Activated CD4-positive, alpha-beta T cell treated with anti-CD3 and anti-CD28 coated beads, Interleukin-2, amount 10 ng/mL, durations not matched to agents 7 days and 5 days (primary cell): ENCODE measurements at places on chromosomes 1 and 21.

DNA sequence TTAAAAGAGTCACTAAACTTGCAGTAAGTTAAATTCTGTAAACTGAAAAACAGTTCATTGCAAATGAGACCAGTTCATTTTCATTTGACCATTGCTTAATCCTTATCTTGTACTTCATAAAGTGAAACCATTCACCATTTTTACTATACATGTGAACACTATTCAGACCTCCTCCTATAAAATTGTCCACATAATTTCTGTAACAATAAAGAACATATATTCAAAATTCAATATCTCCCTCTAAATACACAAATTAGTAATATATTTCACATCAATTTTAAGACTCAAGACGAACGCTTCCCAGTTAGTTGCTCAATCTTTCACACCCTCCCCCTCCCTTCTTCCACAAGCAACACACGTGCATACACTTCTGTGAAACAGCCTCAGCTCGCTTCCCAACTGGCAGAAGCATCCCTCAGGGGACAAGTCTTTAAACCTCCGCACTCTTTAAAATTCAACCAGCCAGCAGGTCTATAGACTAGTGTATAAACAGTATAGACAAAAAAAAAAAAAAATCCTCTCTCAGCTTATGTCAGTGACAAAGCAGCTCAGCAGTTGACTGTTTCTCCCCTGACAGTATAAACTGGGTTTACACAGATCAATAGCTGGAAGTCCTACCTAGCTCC lies 99.6 kb downstream of the DENND1B start:
- no peak for DNase-seq

DNA sequence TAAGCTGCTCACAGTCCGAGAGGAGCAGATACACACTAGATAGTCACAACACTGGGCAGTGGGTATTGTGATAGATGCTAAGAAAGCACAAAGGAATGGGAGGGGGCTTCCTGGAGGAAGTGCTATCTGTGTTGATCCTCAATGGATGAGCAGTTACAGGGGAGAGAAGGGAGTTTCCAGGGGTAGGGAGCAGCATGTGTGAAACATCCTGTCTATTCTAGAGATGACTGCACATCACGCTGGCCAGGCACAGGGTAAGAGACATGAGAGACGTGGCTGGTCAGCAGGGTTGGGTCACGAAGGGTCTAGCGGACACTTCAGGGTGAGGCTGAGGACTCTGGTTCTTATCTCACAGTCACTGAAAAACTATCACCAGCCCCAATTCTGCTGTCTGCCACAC lies 235.2 kb downstream of the TRABD2B start:
- no peak for DNase-seq

GRCh38 chr1:94973309-94973922 lies 46.5 kb upstream of the CNN3 start:
- no peak for DNase-seq

DNA sequence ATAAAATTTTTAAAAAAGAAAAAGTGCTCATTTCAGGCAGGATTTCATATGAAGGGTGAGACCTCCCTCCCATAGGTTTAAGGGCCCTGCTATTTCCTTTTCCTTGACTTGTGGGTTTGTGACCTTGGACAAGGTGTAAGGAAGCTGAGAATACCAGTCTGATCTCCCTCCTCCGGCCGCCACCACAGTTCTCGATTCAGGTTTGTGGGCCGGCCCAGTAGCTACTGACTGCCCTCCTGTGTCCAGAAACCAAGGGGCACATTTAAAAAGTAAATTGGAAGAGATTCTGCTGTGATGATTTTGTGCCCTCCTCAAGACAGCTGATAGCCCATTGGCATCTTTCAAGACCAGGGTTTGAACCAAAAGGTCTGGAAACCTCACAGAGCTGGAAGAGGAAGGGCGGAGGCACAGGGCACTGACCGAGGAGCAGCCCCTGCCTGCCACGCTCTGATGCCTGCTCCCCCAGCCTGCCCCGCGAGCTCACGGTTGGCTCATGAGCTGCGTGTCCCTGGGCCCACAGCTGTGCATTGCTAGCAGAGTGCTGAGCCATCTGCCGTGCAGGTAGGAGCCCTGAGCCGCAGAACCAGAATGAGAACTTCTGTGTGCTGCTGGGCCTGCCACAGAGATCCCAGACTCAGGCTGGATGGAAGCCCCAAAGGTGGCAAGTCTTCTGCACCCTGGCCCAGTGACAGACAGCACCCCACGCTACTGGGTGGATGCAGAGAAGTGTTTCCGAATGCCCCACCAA lies 348.7 kb downstream of the NPHP4 start:
- DNase-seq = no peak

- DNase-seq = no peak
These were observed 831 bp upstream of the FOXD2 start for GRCh38 chr1:47436979-47437446.

DNA sequence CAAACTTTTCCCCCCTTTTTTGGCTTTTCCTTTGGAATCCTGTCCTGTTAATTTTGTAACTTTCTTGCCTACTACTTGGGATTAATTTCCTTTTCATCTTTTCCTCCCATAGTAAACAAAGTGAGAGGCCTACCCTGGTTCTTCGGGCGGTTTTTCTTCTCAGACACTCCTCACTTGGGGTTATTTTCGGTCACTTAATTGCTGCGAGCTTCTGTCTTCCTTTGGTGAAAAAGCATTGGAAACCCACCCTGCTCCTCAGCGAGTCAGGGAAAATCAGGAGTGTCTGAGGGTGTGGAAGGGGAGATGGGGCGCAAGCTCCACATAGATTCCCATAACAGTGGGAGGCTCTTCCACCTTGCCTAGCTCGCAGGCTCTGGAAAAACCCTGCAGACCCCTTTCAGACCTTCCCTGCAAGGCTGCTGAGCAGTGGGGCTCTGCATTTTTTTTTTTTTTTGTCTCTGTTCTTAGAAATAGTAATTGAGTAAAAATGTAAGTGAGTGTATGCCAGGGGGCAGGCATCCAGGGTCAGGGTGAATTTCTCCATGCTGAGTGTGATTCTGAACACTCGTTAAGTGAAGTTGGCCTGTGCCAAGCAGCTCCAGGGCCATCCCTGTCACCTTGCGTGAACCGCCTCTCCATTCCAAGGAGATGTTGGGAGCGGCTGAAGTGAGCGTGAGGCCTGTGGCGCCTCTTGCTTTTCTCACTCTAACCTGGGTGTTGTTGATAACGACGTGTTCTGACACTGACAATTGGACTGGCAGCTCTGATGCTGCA lies 20.3 kb downstream of the TGFB2 start:
- DNase-seq = no peak

DNA sequence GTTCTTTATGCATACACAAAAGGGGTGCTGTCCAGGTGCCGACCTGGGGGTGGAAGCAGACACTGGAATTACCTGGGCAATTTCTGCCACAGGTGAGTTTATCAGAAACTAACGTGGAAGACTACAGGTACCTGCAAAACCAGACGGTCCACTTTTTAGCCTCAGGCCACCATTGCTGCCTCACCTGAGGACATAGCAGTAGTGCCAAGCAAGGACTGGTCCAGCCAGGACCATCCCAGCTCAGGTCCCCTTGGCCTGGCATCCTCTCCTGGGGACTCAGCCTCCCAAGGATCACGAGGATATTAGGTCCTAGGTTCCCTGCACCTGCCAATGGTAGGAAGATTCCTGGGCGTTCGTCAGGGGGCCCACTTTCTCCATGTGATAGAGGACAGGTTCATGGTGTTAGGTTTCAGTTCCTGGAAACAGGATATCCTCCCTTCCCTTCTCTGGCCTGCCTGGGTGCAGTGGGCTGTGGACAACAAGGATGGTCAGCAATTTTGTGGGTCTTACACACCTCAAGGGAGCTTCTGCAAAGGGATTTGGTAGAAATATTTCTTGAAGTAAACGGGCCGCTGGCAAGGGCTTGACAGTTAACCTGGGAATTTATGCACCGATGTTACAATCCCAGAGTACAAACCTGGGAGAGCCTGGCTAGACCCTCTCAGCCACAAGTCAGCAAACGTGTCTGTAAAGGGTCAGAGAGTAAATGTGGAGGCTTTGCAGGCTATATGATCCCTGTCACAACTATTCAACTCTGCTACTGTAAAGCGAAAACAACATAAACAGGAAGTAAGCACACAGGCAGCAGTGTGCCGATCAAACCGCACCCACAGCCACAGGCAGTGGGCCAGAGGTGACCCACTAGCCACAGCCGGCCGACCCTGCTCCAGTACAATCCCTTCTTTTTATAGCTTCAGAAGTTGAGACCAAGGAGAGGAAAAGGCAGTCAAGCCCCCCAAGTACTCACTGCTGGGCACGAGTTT lies 71.4 kb upstream of the RAB4A start:
- DNase-seq = peak; percentile 38

- no peak for DNase-seq
These were observed 678.0 kb upstream of the USP24 start for GRCh38 chr1:55893155-55893554.

GRCh38 chr1:222697826-222698225 lies 14.5 kb downstream of the AIDA start:
- DNase-seq = no peak

DNA sequence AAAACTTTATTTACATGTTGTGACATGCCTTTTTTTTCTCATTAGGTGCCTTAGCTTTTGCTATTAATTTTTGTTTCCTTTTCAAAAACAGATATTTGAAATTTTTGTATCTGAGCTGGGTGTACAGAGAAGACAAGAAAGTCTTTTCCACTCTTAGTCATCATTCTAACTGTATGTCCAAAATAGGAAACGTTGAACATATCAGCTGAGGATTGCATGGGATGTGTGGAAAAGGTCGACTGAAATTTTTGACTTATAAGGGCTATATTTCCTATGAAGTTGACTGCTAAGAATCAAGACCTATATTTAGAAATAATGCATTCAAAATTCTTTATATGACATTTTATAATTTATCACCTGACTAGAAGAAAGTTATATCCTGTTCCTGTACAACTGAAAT lies 270.0 kb upstream of the ZRANB2 start:
- no peak for DNase-seq

- DNase-seq = no peak
These were observed 144.4 kb downstream of the CDC7 start for GRCh38 chr1:91645031-91645430.

- DNase-seq = no peak
These were observed 169.4 kb downstream of the GABPA start for GRCh38 chr21:25904044-25904695.

DNA sequence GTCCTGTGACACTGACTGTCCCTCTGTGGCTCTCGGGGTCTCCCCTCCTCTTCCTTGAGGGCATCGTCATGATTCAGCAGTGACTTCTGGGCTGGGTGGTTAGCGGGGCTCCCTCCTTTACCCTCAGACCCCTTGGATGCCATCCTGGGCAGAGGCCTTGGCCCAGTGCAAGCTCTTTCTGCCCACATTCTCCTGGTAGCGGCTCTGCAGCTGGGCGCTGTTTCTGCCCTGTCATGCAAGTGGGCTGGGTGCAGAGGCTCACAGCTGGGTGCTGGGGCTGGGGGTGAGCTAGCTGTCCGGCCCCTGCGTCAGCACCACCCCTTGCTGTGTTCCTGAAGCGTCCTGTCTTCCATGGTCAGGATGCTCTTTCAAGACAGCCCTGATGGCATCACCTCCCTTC lies 158.5 kb downstream of the PCBP3 start:
- no peak for DNase-seq

- DNase-seq = no peak
These were observed 8.6 kb upstream of the FOXE3 start for GRCh38 chr1:47407481-47407880.

- no peak for DNase-seq
These were observed 181.3 kb downstream of the ETS2 start for GRCh38 chr21:38986806-38987632.

DNA sequence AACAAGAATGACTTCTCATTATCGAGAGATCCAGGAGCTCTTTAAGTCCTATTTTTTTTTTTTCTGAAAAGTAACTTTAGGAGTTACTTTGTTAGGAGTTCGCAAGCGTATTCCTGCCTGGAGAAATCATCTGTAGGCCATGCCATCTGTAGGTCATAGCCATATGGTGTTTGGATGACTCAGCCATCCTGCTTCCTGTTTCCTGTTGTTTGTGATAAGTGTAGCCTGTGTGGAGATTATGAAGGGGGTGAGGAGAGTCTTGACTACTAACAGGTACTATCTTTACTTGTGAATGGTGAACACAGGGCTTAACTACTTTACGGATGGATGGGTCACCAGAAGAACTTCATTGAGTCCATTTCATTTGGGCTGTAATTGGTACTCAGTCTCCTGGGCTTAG lies 327.2 kb downstream of the PTPRU start:
- no peak for DNase-seq

DNA sequence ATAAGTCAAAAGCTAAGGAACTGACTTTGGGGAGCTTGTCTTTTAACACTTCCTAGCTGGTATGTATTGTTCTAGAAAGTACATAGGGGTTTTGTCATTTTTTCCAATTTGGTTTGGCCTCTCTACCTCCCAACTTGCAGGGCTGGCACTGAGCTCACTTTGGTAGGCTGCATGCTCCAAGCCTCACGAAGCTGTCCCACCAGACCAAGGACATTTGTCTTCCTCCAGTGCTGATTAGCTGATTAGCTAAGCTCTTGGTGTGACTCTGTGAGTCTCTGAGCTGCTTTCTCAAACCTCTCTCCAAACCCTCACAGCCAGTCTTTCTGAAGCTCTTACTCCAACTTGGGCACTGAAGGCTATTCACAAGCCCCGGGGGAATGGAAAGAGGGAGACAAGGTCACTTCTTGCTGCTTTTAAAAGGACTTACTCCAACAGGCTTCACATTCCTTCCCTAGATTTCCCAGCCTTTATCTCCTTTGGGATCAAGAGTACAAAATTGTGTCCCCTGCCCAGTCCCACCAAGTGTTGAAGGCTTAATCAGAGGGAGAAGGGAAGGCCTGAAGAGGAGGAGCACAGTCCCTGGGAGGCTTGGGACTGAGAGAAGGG lies 893 bp upstream of the CFAP45 start:
- DNase-seq = no peak

DNA sequence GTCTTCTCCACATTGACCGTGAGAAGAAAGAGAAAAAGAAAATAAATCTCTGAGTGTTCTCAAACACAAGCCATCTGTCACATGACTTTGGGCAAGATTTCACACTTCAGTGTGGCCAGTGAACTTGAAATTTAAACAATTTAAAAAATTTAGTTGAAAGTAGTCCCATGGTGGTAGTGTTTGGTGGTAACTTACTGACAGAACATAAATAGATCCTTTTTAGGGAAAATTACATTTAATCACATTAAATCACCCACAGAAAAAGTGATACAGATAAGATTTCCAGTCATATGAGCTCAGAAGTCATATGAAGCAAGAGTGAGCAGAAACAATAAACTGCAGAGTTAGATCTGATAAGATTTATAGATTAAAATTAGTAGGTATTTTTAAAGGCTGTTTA lies 31.9 kb upstream of the SGIP1 start:
- no peak for DNase-seq

GRCh38 chr21:15682186-15682895 lies 47.4 kb upstream of the USP25 start:
- DNase-seq = no peak

DNA sequence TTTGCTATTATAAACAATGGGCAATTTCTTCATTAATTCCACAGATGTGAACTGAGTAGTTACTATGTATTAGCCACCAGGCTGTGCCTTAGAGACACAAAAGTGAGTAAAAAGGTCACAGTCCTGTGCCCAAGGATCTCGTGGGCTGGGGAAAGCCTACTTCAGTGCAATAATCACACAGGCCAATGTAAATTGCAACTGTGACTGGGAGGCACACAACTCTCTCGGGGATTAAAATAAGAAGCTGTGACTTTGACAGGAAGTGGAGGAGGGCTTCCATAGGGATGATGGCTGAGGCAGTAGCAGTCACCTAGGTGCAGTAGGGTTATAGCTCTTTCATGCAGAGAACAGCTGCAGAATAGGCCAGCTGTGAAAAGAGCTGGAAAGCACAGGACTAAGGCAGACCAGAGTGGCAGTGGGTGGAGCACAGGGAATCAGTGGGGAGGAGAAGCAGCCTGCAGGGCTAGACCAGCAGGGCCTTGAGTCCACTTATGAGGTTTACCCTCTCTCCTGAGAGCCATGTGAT lies 121.9 kb downstream of the MAB21L3 start:
- peak; percentile 50 for DNase-seq

- no peak for DNase-seq
These were observed 122.3 kb downstream of the TNFSF18 start for GRCh38 chr1:172928412-172928811.
